Globus pallidus (tissue), 1 donor: ENCODE measurements at places on chromosomes 3 and 15.
A peak's percentile ranks its signal among the peaks of the same experiment; 100 is the strongest.

DNA sequence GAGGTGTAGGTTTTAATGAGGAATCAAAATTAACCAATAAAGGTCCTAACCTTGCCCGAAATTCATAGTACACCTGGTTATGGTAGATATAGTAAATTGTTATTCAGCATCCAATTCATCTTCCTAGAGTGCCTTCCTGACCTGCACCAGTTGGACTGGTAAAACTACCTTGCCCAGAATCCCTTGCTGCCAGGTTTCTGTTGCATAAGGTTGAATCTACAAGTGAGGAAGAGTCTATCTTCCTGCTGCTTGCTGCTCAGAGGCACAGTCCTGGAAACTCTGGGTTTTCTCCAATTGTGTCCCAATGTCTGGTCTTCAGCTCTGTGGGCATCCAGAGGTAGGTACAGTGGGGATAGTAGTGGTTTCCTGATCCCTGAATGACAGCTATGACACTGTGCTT is 17.3 kb downstream of the CCDC54 start:
- DNase-seq = no peak

- DNase-seq = no peak
These were observed 6.6 kb upstream of the ADGRG7 start for GRCh38 chr3:100602506-100603444.

GRCh38 chr3:42014921-42015533 is 53.1 kb upstream of the ULK4 start:
- DNase-seq = peak; percentile 37

DNA sequence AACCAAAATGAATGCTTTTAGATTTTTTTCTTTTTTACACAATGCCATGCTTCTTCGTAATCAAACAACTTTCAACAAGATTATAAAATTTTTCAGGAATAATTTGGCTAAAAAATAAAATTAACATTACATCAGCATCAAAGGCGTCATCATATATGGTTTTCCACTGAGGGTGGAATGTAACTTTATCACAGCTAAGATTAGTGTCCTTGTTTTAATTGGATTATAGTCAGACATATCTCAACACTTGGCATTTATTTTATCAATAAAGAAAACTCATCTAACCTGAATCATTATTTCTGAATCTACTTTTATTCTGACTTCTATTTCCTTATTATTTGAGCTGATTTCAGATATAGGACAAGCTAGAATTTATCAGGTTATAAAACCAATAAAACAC is 1.6 kb downstream of the NRG4 start:
- DNase-seq = no peak

DNA sequence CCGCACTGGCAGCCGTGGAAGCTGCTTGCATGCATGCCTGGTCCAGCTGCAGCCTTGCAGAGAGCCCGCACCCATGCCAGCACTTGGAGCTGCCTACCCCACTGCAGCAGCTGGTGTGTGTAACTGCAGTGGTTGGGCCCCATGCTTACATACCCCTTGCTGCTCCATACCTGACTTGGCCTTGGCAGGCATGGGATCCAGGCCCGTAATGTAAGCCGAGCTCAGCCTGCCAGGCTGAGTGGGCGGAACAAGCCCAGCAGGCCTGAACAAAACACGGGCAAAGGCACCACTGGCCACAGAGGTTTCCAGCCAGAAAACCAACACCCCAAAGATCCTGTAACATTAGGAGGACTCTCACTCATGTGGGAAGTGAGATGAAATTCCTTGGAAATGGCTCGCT is 48.3 kb downstream of the SLC6A20 start:
- no peak for DNase-seq

GRCh38 chr3:171791692-171792076 is 18.6 kb downstream of the PLD1 start:
- DNase-seq = peak; percentile 71

- DNase-seq = no peak
These were observed 41.3 kb downstream of the NECTIN3 start for GRCh38 chr3:111112913-111113312.

- no peak for DNase-seq
These were observed 189.6 kb downstream of the ARRDC4 start for GRCh38 chr15:98150084-98150483.

GRCh38 chr3:170330366-170330765 is 27.1 kb upstream of the SKIL start:
- no peak for DNase-seq

DNA sequence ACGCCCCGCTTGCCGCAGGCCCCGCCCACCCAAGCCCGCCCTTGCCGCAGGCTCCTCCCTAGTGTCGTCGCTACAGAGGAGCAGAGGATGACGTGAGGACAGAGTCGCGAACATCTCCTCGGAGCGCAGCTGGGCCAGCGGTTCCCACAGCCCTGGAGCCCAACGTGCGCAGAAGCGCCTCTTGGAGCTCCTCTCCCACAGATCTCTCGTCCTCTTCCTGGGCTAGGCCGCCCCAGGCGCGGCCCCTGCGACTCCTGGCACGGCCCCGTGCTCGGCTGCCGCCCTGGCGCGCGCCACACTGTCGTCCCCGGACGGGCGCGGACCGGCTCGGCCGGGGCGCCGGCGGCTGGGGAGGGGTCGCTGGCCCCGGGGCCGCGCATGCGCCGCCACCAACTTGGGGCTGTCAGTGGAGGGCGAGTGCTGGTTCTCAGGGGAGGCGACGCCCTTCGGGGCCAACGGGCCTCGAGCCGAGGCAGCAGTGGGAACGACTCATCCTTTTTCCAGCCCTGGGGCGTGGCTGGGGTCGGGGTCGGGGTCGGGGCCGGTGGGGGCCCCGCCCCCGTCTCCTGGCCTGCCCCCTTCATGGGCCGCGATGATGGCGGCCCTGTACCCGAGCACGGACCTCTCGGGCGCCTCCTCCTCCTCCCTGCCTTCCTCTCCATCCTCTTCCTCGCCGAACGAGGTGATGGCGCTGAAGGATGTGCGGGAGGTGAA is at the start of gene TRPC1:
Gene TRPC1 (plus strand): TSS at position 67 of the 714 bp plus-strand sequence. CDS start 526 bp downstream, at position 593.
- peak; percentile 86 for DNase-seq

DNA sequence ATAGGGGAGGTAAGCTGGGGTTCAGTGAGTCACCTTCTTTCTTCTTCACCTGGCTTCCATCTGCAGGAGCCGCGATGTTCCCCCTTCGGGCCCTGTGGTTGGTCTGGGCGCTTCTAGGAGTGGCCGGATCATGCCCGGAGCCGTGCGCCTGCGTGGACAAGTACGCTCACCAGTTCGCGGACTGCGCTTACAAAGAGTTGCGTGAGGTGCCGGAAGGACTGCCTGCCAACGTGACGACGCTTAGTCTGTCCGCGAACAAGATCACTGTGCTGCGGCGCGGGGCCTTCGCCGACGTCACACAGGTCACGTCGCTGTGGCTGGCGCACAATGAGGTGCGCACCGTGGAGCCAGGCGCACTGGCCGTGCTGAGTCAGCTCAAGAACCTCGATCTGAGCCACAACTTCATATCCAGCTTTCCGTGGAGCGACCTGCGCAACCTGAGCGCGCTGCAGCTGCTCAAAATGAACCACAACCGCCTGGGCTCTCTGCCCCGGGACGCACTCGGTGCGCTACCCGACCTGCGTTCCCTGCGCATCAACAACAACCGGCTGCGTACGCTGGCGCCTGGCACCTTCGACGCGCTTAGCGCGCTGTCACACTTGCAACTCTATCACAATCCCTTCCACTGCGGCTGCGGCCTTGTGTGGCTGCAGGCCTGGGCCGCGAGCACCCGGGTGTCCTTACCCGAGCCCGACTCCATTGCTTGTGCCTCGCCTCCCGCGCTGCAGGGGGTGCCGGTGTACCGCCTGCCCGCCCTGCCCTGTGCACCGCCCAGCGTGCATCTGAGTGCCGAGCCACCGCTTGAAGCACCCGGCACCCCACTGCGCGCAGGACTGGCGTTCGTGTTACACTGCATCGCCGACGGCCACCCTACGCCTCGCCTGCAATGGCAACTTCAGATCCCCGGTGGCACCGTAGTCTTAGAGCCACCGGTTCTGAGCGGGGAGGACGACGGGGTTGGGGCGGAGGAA is 2.6 kb downstream of the ISLR2 start:
- DNase-seq = no peak

GRCh38 chr15:91186904-91187656 is 87.0 kb downstream of the SV2B start:
- no peak for DNase-seq

DNA sequence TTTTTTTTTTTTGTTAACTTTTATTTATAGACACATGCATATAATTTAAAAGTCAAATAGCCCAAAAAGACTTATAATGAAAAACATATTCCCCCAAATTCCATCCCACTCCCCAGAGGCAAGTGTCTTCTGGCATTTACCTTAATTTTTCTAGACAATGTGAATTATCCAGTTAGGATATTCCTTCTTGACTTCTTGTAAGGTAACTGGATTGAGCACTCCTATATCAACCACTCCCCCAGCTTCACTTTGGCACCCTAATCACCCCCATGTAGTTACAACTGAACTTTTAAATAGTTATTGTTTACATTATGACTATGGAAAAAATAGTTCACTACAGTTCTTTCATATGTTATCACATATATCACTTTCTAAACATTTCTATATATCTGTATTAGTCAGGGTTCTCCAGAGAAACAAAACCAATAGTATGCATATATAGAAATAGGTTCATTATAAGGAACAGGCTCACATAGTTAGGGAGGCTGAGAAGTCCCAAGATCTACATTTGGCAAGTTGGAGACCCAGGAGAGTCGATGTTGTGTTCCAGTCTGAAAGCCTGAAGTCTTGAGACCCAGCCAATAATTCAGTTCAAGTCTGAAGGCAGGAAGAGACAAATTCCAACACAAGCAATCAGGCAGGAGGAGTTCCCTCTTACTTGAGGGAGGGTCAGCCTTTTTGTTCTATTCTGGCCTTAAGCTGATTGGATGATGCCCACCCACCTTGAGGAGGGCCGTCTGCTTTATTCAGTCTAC is 175.8 kb downstream of the THSD4 start:
- no peak for DNase-seq

GRCh38 chr15:39833515-39833981 is 50.9 kb upstream of the FSIP1 start:
- DNase-seq = no peak

DNA sequence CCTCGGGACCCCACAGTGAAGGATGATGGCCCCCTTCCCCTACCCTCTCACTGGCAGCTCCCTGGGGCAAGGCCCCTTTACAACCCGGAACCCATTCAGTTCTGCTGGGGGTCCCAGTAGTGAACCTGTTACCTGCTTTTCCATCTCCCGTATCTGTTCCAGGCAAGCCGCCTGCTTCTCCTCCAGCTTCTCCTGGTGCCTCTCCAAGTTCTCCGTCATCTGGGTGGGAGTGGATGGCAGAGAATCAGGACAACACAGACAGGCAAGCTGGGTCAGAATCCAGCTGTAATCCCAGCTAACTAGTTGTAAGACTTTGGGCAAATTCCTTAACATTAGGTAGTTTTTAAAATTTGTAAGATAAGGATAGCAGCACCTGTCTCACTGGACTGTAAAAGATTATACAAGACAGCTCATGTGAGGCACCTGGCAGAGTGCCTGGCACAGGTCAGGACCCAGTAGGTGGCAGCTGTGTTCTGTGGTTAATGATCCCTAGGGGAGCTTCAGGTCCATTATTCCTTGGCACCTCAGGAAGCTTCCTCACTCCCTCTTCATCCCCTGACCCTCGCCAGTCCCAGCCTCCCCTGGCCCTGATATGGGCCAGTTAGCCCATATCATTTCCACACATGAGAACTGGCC is 6.4 kb upstream of the ANKRD63 start:
- DNase-seq = no peak

DNA sequence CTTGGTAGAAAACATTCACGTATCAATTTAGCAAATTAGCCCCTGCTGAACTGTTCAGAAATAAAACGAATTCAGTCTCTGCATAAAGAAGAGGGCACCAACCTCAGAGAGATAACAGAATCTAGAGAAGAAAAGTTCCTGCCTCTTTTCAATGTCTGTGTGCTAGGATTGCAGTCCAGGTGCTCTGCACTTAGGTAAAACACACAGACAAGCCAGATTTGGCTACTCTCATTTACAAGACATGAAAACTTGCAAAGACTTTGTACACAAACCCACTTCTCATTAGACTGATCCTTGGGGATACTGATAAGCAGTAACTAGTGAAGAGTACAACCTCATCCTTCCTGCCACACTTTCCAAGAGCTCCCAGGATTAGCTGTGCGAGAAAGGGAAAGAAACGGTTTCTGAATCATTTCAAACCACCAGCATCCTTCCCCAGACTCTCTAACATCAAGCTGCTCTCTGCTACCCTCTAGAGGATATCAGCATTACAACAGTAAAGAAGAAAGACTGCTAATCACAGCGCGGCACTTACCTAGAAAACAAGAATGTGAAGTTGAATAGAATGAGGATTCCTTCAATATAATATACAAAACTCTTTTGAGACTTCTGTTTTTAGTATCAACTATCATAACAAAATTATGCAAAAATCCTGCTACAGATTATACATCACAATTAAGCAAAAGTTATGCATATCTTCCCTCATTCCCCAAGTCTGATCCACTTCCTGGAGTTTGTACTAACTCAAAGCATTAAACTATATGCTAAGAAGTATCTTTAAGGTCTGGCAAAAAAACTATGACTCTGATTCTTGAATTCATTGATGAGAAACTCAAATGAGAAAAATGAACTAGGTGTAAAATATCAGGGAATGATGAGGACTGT is 306.4 kb downstream of the MAGI1 start:
- peak; percentile 72 for DNase-seq

GRCh38 chr15:61700803-61701202 is 359.4 kb downstream of the VPS13C start:
- no peak for DNase-seq

DNA sequence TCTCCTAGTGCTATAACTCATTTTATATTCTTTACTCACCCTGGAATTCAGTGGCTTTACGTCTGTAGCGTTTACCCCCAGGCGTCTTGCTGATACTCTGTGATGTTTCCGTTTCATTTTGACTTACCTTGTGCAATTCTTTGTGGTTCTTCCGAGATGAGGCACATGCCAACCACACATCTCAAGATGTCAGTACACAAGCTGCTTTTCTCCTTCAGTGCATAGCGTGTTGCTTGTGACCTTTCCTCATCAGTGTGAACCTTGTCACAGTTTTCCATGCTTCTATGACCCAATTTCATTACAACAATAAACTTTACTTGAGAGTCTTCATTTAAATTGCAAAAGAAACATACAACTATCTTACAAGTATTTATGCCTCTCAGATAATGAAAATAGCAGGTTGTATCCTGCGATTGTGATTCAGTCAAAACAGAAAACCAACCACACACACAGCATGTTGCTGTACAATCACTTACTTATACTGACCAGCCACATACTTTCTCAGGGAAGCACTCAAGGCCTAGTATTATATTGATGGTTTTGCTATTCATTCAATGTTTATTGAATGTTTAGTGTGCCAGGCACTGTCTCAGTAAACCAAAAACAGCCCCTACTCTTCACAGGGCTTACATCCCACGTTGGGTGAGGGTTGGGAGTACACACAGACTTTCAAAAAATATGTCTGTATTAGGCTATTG is 4.6 kb upstream of the TBL1XR1 start:
- no peak for DNase-seq

DNA sequence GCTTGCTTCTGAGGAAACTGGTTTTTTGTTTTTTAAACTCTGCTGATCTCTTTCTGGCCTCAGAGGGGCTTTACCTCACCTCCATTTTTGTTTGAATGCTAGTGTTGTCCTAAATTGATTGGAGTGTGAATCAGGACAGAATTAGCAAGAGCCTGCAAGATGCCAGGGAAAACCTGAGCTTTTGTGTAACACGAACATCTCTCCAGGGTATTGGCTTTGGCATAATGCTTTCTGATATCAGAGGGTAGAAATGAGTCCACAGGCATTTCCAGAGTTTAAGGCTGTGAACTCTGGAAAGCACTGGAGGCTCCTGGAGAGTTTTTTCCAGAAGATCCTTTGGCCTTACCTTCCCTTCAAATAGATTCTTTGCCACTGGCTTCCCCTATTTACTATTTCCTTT is 87.1 kb downstream of the WDR76 start:
- DNase-seq = no peak
